ENCODE measurements at places on chromosomes 1 and 21.

DNA sequence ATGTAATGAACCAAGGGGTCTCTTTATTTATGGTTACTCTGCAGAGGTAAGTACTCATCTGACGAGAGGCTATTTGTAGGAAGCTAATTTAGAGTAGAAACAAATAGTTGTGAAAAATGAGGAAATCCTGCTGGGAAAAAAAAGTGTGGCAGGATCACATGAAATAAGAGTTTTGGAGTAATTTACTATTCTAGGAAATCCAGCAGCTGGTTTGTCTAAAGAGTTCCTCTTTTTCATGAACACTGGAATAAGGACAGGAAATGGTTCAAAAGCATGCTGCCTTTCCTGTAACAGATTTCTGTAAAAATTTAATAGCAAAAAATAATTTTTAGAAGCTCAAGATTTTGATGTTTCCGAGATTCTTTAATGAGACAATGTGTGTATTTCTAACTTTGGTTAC is 177.3 kb downstream of the CHRM3 start:
- DNase-seq: no peak

- no peak for DNase-seq
Measured at GRCh38 chr1:69441496-69441895, 126.2 kb upstream of the LRRC7 start.

GRCh38 chr1:155645648-155646047 is 35.6 kb downstream of the MSTO1 start:
- DNase-seq: no peak

GRCh38 chr21:39084979-39085729 is 98.1 kb downstream of the PSMG1 start:
- DNase-seq: no peak

- peak; percentile 17 for DNase-seq
Measured at GRCh38 chr1:236522937-236523703, 662 bp upstream of the LGALS8 start.

GRCh38 chr1:53636621-53637171 is 102.3 kb downstream of the GLIS1 start:
- DNase-seq: no peak

GRCh38 chr1:106232128-106232527 is 824.3 kb upstream of the PRMT6 start:
- DNase-seq: no peak

DNA sequence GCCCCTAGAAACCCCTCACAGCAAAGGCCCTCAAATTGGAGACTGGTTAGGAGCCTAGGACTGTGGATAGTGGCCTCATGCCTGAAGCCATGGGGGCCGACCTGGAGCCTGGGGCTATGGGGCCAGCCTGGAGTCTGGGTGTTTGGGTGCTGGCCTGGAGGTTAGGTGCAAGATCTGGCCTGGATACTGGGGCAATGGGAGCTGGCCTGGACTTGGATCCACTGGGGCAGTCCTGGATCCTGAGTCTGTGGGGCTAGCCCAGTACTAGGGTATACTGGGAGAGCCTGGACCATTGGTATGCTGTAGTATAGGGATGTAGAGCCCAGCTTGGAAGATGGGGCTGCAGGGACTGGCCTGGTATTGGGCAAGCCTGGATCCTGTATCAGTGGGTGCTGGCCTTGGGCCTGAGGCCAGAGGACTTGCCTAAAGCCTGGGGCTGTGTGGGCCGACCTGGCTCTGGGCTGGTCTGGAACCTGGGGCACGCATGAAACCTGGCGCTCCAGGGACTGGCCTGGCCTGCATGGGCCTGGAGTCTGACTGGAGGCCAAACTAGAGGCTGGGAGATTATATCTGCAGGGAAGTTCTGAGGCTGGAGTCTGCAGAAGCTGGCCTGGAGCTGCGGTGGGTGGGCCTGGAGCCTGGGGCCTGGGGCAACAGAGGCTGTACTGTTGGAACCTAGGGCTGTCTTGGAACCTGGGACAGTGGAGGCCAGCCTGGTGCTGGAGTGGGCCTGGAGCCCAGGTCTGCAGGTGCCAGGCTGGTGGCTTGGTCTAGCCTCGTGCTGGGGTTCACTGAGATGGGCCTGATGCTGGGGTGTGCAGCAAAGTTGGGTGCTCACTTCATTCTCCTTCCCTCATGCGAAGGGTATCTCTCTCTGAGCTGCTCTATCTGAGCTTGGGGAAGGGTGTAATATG is 12.6 kb upstream of the DENND1B start:
- no peak for DNase-seq

- DNase-seq: no peak
Measured at GRCh38 chr1:33515112-33515511, 42.7 kb downstream of the ZSCAN20 start.

DNA sequence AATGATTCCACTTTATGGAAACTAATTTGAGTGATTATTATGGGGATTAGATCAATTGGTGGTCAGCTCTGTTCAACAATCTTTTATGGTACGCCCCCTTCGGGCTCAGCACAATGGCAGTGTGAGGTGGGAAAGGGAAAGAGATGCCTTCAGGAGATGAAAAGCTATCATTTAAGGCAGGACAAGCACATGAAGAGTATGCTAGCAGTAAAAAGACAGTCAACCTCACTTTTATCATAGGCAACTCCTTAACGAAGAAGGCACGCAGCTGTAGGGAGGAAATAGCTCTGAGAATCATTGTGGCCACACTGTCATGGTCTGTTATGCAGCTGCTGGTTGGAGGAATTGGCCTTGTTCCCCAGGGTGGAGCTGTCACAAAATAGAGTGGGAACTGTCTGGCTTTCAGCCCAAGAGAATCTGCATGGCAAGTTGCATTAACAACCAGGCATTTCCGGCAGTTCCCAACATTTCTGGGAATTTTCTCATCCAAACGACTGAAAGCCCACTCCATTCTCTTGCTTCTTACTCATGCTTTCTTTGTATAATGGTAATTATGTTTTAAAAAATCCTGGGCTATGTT is 54.4 kb upstream of the BCL10 start:
- no peak for DNase-seq

- DNase-seq: no peak
Measured at GRCh38 chr21:32712043-32712442, 15.8 kb downstream of the SYNJ1 start.

GRCh38 chr1:21904704-21905520 is 32.2 kb downstream of the HSPG2 start:
- DNase-seq: no peak

DNA sequence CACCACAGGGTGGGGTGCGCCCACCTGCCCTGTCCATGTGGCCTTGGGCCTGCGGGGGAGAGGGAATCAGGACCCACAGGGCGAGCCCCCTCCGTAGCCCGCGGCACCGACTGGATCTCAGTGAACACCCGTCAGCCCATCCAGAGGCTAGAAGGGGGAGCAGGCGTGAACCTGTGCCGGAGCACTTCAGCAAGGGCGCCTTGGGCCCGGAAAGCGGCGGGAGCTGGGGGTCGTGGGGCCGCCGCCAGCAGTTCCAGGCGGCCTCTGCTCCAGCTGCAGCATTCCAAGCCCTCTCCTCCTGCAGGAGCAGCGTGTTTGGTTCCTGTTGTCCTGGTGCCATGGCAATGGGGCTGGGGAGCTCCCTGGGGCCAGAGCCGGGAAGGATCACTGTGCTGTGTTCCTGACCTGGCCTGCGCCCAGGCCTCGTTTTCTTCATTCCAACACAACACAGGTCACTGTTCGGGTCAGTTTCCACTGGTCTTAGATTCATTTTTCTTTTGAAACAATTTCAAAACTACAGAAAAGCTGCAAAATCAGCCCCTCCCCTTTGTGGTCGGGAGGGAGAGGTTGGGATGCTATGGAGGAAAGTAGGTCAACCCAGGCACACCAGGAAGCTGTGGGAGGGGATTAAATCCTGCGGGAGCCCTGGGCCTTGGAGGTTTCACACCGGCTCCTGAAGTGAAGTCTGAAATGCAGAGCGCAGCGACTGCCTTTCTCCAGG is 18.8 kb downstream of the SLX9 start:
- no peak for DNase-seq

DNA sequence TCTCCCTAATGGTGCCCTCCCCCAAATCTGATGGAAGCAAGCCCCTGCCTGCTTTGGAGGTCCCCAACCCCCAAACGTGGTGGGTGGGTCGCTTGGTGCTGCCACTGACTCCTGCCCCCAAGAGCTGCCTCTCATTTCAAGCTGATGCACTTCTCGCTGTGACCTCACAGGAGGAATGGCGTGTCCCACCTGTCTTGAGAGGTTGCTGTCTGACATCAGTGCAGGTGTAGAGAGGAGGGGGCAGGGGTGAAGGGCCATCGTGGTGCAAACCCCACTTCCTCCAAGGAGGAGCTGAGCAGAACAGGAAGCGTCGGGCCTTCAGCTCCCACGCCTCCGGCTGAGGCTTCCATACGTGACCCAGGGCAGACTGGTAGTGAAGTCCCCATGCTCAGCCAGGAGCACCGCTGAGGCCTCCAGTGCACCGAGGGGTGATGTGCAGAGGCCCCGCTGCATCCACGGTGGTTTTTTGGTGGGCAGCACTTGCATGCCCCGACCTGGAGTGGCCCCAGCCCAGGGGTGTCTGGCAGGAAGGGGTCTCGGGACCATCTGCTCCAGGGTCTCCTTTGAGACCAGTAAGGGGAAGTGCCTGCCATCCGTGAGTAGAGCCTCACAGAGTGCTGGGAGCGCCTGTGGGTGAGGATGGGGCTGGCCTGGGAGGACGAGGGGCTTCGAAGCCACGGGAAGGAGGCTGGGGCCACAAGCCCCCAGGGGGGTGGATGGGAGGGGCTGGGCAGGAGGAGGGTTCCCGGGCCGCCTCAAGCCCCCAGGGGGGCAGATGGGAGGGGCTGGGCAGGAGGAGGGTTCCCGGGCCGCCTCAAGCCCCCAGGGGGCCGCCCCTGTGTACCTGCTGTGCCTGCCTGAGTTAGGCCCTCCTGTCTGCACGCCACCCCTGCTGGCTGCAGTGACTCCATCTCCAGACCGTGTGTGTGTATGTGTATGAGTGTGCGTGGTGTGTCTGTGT is 39.8 kb downstream of the WDR4 start:
- no peak for DNase-seq

DNA sequence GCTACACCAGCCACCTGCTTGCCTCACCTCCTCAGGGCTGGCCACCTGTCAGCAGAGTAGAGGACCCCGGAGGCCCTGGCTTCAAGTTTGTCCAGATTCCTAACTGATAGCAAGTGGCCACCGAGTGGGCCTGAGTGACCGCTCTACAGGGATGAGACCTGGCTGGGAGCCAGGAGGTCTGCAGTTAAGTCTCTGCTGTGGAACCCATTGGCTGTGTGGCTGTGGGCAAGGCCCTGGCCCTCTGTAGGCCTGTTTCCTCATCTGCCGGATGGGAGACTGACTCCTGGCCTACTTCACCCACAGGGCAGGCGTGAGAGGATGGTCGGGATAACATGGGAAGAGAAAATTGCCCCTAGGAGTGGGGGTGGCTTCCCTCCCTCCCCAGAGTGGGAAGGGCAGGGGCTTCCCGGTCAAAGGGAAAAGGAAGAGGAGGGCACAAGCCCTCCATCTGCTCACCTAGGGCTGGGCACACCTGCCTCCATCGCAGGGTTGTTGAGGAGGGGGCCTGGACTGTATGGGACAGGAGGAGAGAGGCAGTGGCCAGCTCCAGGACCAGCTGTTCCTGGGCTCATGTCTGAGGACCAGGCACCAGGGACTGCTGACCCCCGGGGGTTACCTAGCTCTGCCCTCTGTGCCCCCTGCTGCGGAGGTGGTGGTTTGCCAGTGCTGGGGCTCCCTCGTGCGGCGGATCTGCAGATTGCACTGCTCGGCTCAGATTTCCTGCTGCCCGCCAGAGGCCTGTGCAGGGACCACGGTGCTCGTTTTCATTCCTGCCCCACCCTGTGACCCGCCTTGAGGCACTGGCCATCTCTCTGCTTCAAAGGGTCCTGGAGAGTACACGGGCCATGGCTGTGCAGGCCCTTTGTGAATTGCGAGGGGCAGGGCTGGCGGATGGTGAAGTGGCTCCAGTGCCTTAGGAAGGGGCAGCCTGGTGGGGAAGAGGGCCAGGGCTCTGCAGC is 9.1 kb upstream of the MTFR1L start:
- DNase-seq: peak; percentile 60

DNA sequence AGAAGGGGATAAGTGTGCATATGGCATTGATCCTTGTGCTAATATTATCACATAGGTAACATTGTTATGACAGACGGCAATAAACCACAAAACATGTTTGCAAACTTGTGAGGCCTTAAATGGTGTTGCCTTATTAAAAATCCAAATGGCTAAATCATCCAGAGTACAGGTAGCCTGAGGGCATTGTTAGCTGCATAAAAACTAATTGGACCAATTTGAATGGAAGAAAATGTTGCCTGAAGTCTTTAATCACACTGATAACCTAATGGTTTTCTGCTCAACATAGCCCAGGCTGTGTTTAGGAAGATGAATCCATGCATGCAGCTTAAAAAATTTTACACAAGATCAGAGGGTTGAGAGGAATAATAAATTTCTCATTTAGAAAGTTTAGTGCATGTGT is 19.4 kb upstream of the LRRC53 start:
- DNase-seq: peak; percentile 87

DNA sequence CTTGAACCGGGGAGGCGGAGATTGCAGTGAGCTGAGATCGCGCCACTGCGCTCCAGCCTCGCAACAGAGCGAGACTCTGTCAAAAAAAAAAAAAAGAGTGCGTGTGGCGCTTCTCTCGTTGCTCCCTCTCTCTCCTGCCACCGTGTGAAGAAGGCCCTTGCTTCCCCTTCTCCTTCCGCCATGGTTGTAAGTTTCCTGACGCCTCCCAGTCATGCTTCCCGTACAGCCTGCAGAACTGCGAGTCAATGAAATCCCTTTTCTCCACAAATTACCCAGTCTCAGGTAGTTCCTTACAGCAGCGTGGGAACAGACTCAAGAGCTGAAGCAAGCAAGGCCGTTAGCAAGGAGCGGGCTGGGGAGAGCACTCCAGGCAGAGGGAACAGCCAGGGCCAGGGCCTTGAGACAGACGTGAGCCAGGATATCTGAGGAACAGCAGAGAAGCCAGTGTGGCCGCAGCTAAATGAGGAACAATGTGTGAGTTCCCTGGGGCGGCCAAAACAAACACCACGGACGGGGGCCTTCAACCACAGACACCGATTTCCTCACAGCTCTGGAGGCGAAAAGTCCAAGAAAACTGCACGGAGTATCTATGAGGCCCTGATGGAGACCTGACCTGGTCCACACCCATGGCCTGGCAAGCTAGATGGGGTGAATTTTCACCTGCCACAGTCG is 54.2 kb upstream of the ETS2 start:
- DNase-seq: no peak

DNA sequence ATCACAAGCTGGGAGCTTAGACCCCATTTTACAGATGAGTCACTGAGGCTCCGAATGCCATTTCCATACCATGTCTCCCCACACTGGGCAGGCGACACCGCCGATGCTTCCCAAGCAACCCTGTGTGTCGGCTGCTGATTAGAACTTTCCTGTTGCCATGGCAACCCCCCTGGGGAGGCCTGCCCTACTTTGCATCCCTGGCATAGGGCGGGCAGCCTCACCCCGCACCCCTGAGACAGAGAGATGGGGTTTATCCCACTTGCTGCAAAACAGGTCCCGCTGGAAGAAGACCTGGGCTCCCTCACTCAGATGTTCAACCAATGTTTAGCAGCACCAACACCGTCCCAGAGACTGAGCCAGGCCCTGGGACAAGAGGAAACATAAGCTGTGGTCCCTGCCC is 81.5 kb downstream of the CAMK2N1 start:
- DNase-seq: no peak

GRCh38 chr1:40712997-40713396 is 21.5 kb downstream of the NFYC start:
- no peak for DNase-seq

Data from NCI-H1105 treated with DMSO at 0.1 percent for 48 hours (cell line).